Head of caudate nucleus (tissue), 42 donors: ENCODE measurements at places on chromosomes 5 and 9.

DNA sequence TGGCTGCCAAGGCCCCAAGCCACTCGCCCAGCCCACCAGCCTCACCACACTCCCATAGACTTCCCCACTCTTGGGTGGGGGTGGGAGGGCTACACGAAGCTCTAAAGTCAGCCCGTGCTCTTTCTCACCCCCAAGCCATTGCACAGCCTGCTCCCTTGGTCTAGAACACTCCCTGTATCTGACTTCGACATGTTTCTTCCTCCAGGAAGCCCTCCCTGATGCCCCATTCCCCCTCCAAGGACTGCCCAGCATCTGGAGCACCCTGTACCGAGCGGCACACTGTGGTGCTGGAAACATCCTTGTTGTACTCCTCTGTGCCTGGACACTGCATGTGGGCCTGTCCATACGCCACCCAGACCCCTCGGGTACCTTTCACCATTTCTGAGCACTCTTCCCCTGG lies 49.4 kb upstream of the KCNMB1 start:
- no peak for DNase-seq

- no peak for DNase-seq
Measured at GRCh38 chr5:76801803-76802195, 17.0 kb upstream of the F2RL1 start.

DNA sequence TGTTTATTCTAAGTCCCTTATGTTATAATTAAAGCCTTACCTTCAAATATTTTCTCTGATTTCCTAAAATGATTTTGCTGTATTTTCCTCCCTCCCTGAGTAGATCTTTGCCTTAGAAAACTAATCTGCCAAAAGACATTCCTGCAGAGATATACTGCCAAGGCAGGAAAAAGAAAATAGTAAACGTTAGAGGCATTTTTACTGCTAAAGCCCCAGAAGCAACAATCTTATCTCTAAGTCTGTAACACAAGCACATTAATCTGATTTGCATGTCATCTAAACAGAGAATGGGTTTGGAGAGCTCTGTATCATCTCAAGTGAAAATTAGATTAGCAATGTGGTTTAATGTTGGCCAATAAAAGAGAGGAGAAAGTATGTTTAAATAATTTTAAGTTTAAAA lies 847.7 kb downstream of the MAT2B start:
- DNase-seq: no peak

GRCh38 chr5:135880278-135880677 lies 15.4 kb downstream of the IL9 start:
- no peak for DNase-seq

DNA sequence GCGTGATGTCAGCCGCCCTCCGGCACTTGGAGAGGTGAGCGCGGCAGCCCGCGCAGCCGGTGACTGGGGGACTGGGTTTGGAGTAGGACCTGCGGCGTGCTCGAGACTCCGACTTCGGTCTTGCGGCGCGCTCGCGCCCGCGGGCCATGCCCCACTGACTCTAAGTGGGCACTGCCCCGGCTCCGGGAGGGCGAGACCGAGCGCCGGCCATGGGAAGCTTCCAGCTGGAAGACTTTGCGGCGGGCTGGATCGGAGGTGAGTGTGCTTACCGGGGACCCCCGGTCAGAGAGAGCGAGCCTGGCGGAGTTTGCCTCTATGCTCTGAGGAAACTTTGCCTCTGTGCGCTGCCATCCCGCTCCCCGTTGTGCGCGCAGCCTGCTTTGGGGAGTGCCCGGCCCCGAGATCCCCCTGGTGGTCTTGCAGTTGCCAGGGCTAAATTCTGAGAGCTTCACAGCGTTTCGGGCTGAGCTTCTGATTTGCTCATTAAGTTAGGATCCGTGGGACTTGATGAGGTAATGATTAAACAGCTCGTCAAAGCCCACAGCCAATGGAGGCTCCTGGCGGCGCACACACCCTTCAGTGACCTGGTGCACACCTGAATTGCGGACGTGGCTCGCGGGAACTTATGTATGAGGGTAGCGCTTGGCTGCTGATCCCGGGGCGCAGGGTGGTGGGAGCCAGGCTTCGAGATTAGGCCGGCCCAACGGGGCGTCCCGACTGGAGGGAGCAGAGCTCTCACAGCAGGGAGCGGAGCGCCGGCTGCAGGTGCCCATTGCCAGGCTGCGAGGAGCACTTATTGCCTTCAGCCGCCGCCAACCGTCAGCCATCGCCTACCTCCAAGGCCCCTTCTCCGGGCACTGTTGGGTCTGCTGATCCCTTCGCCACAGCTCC lies at the start of gene SLC25A48:
Gene SLC25A48 (plus strand): TSS at position 25 of the 891 bp plus-strand sequence. CDS start 185 bp downstream, at position 210.
- peak; percentile 65 for DNase-seq

DNA sequence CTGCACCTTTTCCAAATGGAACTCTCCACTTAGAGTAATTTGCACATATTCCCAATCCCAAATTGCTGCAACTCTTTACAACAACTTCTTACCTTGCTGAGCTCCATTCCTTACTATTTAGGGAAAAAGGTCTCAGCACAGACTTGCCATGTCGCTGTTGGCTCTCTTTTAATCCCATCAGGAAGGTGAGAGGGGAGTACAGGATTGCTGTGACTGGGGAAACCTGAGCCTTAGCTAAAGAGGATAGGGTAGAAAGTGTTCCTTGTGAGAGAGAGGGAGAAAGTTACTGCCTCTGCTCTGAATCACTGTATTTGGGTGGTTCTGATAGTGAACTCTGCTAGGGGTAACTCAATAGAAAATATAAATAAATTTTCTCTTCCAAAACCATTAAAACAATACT lies 43.7 kb upstream of the GABRA1 start:
- no peak for DNase-seq

DNA sequence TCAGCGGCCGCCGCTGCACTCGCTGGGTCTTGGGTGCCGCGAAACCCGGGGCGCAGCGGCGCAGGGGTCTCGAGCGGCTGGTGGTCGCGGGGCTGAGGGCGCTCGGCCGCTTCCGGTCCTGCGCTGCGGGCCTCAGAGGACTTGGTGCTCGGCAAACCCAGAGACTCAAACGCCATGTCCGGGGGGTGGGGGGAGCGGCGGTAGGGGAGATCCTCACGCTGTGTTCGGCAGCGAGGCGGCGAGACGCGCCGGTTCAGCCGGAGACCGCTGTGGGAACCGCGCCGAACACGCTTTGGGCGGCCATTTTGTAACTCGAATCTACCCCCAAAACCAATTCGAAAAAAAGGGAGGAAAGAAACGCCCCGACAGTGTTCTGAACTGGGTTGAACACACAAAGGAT lies 317.5 kb upstream of the CDH18 start:
- no peak for DNase-seq

GRCh38 chr9:27771803-27772545 lies 198.7 kb upstream of the C9orf72 start:
- DNase-seq: no peak

GRCh38 chr5:128770907-128771306 lies 194.4 kb upstream of the SLC27A6 start:
- DNase-seq: no peak

DNA sequence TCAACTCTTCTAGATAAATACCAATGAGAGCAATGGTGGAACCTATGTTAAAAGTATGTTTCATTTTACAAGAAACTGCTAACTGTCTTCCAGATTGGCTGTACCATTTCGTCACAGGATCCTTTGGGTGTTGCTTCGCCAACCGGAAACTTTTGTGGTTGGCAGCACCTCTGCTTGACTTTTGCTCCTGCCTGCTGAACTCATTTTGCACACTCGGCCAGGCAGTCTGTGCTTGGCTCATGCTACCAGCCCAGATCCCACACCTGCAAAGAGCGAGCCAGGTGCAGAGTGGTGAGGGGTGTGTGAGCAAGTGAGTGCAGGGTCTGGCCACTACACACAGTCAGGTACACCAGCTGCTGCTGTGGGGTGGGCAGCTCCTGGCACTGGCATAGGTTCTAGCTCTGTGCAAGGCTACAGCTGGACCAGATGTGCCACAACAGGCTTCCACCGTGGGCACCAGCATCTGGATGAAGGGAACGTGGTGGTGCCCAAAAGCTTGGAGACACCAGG lies 422.3 kb downstream of the PRR16 start:
- DNase-seq: no peak

- DNase-seq: peak; percentile 81
Measured at GRCh38 chr9:121286973-121287741, 19.2 kb downstream of the GSN start.

DNA sequence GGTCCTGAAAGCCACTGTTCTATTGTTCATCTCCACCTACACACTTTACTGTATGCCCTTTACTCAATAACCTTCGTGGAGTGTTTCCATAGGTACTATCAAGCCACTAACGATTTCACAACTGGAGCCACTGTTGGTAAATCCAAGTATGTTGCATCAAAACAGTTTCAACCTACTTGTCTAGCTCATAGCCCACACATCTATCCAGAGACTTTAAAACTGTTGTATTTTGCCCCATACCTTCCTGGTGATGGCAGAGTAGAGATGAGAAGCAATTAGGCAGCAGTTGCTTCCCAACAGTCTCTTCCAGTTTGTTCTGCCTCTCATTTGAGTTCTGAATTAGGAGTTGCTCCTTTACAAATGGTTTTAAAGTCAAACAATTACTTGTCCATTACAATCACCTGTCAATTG lies 607 bp downstream of the FAXDC2 start:
- no peak for DNase-seq

DNA sequence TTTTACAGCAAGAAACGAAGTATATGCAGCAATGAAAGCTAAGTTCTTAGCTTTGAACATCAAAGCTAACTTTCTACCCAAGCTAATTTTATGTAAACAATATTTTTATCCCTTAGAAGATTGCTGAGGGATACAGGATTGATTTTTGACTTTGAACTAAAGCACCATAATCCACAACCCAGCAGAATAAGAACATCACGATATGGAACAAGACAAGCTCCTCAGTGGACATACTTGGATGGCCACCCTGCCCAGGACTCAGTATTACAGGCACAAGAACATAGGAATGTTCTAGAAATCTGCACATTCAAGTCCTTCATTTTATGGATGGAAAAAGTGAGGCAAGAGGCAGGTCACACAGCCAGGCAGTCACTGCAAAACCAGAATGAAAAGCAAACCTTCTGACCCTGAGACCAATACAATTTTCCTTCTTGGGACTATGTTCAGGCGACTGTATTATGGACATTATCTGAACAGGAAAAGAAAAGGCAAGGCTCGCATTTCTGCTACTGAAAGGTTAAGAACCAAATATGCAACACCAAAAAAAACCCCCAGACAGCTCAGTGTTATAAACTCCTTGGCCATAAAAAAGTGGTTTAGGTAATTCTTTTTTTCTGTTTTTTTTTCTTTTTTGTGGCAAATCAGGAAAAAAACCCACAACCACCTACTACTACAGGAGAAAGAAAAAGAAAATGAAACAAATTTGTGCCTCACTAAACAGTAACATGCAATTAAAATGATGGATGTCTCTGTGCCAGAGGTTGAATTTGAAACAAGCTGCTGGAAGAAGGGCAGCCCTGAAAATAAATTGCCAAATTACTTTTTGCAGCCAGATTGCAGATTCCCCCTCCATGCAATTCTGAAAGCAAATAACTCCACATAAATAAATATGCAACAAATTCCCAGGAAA lies 25.4 kb downstream of the EPB41L4B start:
- no peak for DNase-seq

- peak; percentile 70 for DNase-seq
Measured at GRCh38 chr9:101449071-101449721, 13.6 kb upstream of the ALDOB start.
